ENCODE measurements at places on chromosomes 7 and 10.

DNA sequence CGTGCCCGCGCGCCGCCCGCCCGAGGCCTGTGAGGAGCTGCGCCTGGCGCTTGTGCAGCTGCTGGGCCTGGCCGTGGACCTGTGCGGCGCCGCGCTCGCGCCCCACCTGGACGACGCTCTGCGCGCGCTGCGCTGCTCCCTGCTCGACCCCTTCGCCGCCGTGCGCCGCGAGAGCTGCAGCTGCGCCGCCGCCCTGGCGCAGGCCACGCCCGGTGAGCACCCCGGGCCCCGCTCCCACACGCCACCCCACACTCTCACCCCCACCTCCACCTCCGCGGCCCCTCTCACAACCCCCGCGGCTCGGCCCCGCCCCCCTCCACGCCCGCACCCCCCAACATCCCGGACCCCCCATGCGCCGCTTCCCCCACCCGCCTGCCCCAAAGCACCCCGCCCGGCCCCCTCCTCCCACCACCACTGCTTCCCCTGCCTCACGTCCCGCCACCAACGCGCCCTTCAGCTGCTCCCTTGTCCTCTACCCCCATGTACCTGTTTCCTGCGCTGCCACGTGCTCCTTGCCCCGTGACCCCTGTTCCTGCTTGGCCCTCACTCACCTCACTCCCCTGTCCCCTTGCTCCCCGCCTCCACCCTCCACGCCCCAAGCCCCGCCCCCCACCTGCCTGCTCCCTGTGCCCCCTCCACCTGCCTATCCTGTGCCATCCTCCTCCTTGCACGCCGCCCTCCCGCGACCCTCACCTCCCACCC is at the start of gene PRKAR1B:
Gene PRKAR1B (minus strand): TSS at position 178 of the 702 bp plus-strand sequence. CDS start 15,776 bp downstream, outside the sequence.
- no peak for DNase-seq

GRCh38 chr7:106071999-106072714 is 40.0 kb downstream of the SYPL1 start:
- no peak for DNase-seq

GRCh38 chr10:79192677-79193003 is 123.9 kb downstream of the ZMIZ1 start:
- peak; percentile 30 for DNase-seq

- no peak for DNase-seq
Observed at GRCh38 chr7:84191842-84192241, 2.7 kb downstream of the SEMA3A start.

- DNase-seq = peak; percentile 94
Observed at GRCh38 chr7:130904031-130904757, 170.2 kb upstream of the KLF14 start.

GRCh38 chr10:103811463-103811862 is 43.9 kb downstream of the SH3PXD2A start:
- DNase-seq = no peak

DNA sequence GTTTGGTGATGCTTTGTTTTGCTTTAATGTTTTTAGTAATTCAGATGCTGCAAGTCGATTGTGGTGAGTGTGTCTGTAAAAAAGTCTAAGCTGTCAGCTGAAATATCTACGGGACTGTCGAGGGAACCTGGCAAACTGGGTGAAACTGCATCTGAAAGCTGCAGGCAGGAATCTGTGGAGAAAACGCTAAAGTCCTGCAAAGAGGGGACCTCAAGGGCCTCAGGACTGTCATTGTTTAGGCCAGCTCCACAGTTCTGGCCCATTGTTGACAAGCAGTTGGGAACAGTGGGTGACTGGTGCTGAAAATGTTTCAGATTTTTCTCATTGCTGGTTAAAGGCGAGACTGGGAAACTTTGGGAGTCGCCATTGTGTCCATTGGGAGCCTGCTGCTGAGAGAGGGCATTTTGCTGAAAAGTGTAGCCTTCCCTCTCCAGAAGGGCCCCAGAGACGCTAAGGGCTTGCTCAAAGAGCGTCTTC is 1.8 kb downstream of the HOXA2 start:
- no peak for DNase-seq

- no peak for DNase-seq
Observed at GRCh38 chr7:69961436-69961835, 363.2 kb downstream of the AUTS2 start.

GRCh38 chr10:4704034-4704545 is 121.9 kb upstream of the AKR1E2 start:
- DNase-seq = peak; percentile 96

GRCh38 chr10:15879663-15880062 is 19.4 kb upstream of the MINDY3 start:
- DNase-seq = no peak

- no peak for DNase-seq
Observed at GRCh38 chr10:104253606-104254410, 884 bp upstream of the GSTO1 start.

- no peak for DNase-seq
Observed at GRCh38 chr10:124236816-124237215, 143.4 kb upstream of the CHST15 start.

DNA sequence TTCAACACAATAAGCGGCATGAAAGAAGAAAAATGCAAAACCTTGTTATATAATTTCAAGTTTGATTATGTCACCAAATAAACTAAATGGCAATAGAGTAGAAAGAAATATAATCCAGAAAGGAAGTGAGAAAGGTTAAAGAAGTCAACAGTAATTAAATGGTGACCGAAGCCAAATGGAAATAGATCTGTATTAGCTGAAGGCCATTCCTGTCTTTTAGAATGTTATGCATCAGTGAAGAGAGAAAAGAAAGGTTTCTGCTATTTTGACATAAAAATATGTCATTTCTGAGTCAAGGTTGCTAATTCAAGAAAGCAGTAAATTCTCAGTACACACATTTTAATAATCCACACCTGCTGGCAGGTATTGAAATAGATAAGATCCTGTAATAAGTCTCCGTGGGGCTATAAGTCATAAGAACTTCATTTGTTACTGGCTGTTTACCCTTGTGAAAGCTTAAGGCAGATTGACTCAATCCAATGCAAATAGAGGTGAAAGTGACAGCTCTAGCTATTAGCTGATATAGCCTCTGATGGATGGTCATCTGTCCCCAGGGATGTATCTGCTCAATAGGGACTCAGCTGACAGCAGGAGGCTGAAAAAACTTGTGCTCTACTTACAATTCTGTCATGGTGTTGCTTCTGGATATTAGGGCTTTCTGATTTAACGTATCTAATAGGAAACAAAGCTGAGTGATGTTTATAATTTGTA is 152.1 kb downstream of the FZD1 start:
- DNase-seq = no peak

DNA sequence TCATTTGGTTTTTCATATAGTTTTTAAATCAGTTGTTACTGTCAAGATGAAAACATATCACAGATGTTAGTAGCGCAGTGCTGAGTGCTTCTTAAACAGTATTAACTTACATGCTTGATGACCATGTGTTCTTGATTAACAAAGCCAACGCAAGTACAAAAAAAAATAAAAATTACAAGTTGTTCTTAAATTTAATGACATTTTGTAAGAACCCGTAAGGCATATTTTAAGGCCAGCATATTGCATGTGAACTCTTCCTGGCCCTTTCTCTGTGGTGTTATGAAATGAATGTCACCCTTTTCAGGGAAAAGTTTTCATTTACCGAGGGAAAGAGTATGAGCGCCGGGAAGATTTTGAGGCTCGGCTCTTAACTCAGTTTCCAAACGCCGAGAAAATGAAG is 140.4 kb upstream of the NPS start:
- DNase-seq = no peak

DNA sequence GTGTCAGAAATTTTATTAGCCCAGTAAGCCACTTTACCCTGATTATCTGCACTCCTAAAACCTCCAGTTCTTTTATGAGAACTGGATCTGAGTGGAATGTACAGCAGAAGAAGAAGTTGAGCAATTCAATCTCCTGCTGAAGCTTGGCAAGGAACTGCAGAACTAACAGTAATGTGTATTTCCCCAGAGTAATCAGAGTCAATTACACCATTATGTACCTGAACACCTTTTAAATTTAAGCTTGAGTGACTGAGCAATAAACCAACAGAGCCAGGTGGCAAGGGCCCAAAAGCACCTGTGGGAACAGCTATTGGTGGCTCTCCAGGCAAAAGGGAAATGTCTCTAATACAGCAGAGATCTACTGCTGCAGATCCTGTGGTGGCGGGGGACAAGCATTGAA is 40.1 kb upstream of the AKR1C2 start:
- peak; percentile 64 for DNase-seq

- DNase-seq = no peak
Observed at GRCh38 chr7:22356701-22357310, at the start of gene RAPGEF5. Gene RAPGEF5 (minus strand): TSS chr7:22357154. CDS start chr7:22357060, 94 bp downstream.

- no peak for DNase-seq
Observed at GRCh38 chr10:48324580-48324979, 18.1 kb downstream of the MAPK8 start.

- DNase-seq = no peak
Observed at GRCh38 chr10:104281694-104282093, 12.7 kb downstream of the GSTO2 start.

DNA sequence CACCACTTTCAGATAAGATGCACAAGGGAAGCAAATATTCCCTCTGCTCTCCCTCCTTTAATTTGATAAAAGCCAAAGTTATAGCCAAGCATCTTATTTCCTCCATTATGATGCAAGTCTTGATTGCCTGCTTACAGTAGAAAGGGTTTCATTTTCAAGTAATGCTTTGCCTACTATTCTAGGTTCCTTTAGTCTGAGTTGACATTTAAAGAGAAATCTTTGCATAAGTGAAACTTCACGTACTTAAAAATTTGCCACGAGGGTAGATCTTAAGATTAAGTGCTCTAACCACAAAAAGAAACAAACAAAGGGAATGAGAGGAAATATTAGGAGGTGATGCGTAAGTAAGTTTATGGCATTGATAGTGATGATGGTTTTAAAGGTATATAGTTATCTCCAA is 78.1 kb upstream of the VWDE start:
- no peak for DNase-seq

- no peak for DNase-seq
Observed at GRCh38 chr7:94739180-94739579, 83.2 kb upstream of the SGCE start.

GRCh38 chr7:123665896-123666295 is 10.2 kb downstream of the LMOD2 start:
- no peak for DNase-seq

DNA sequence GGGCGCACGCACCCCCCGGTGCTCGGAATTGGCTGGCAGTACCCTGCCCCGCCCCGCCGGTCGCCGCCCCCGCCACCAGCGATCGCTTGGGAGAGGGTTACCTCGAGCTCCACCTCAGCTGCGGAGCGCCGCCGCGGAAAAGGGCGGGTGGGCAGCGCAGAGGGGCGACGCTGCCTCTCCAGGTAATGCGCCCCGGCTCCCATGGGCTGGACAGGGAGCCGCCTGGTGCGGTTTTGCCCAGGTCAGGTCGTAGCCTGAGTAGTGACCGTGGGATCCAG is 1.3 kb downstream of the PFKFB3 start:
- no peak for DNase-seq

DNA sequence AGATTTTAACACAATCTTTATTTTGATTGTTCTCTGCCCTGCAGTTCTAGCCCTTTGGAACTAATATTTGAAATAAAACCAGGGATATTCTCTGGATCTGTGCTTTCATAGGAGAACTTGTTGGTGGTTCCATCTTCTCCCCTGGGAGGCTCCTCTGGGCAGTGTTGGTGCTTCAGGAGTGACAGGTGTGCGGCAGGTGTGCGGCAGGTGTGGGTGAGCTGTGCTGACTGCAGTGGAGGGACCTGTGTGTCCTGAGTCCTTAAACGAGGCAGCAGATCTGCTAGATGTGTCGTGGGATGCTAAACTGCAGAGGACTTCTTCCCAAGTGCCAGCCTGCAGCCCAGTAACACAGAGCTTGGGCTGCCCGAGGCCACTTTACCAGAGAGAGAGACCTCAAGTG is 98.4 kb downstream of the LYZL1 start:
- DNase-seq = no peak

- DNase-seq = peak; percentile 79
Observed at GRCh38 chr7:111486472-111487142, 75.7 kb downstream of the IMMP2L start.

DNA sequence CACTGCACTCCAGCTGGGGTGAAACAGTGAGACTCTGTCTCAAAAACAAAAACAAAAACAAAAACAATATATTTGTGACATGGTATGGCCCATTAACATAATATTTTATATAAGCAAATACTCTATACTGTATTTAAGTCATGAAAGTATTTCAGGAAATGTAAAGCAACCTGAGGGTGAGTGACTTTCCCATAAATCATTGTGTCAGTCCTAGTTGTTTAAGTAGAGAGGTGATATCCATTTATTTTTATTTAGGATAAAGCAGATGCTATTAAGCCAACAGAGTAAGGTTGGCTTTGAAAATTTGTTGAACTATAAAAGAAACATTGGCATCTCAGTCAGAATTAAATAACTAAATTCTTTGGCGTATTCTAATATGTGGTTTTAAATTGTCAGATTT is 60.5 kb downstream of the MKLN1 start:
- no peak for DNase-seq

DNA sequence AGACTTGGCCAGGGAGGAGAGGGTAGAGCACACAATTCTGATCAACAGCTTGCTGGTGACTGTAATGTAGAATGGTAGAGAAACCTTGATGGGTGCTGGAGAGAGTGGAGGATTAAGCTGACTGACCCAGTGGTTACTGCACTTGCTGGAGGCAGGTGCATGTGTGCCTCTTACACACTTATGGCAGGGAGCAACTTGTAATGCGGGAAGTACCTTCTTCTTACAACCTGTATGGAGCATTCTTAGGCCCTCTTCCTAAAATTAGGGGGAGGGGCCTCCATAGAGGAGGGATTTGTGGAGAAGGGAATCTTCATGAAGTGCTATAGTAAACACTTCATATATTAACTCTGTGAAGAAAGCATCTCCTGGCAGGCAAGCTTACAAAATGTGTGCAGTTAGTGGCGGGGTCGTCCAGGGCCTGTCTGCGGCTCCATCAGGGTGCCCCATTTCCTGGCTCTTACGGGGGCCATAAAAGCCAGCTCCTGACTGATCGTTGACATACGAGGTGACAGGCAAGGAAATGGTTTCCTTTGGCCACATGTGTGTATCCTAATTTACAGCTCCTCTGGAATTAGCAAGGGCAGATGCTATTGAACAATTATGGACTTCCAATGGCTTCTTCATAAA is 113.5 kb downstream of the RTKN2 start:
- no peak for DNase-seq

- no peak for DNase-seq
Observed at GRCh38 chr7:138625084-138625848, 75.9 kb downstream of the SVOPL start.

DNA sequence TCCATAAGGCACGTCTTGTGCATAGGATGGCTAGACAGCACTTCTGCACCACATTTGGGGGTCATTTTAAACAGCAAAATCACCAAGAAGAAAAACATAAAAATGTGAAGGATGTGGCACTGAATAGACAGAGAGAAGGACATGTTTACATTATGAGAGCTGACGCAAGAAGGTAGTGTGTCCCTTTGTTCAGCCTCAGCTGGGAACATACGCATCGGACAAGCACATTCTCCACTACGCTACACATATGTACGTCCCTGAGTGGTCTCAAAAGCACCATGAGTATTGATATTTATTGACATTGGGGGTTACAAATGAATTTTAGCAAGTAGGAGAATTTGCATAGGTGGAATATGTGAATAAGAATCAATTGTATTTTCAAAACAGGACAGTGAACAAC is 20.2 kb downstream of the DDC start:
- no peak for DNase-seq

GRCh38 chr10:116465546-116465945 is 37.9 kb downstream of the PNLIPRP3 start:
- DNase-seq = no peak

GRCh38 chr7:84729284-84729683 is 457.6 kb downstream of the SEMA3D start:
- DNase-seq = peak; percentile 76

- DNase-seq = peak; percentile 8
Observed at GRCh38 chr10:101745074-101745696, 30.7 kb downstream of the FGF8 start.

Measured in fibroblast of pulmonary artery (primary cell).